Hematopoietic multipotent progenitor cell treated with erythropoietin and hydrocortisone succinate and interleukin-3 and kit ligand, for 17 days (in vitro differentiated cells): ENCODE measurements at places on chromosomes 3 and 15.

- no peak for DNase-seq
These were observed 532.2 kb downstream of the NTRK3 start for GRCh38 chr15:87724330-87724729.

- no peak for DNase-seq
These were observed 62.0 kb downstream of the DAPK2 start for GRCh38 chr15:63984331-63984730.

DNA sequence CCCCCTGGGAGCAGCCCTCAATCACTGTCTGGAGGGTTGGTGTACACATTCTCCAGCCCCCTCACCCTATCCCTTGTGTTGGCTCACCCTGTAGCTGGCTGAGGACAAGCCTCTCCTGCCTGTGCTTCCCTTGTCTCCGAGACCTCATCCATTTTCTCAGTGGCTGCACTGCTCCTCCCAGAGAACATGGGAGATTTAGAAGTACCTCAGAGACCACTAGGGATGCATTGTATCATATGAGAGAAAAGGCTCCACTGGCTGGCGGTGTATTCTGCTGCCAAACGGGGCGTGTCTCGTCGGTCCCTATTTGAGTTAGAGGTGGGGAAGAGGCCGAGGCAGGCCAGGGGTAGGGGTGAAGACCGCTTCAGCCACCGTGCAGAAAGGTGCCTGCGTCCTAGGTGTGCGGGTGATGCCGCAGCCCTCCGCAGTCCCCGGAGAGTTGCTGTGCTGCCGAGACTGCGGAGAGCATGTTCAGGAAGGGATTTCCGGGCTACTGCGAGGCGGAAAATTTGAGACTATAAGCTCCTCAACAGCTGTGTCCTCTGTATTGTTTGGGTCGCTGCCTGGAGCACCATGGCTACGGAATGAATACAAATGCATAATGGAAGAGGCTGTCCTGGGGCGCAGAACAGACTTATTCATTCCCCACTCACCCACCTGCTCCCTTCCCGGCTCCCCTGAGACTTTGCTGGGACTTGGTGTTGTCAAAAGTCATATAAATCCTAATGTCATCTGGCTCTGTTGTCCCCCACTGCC, 43.8 kb downstream of the SPSB4 start:
- no peak for DNase-seq

DNA sequence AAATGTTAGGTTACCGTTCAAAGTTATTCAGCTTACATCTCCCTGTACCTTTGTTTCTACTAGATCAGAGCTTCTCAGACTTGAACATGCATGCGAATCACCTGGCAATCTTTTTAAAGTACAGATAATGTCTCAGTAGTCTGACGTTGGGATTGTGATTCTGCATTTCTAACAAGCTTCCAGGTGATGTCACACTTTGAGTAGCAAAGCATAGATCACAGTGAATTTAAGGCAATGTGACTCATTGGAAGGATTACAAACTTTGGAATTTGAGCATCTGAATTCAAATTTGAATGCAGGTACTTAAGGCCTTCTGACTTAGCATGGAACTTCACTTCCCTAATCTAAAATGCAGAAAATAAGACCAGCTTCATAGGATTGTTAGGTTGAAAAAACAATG, 10.8 kb upstream of the ZMAT3 start:
- DNase-seq = no peak

GRCh38 chr15:67064607-67065530, 533 bp upstream of the SMAD3 start:
- DNase-seq = no peak

DNA sequence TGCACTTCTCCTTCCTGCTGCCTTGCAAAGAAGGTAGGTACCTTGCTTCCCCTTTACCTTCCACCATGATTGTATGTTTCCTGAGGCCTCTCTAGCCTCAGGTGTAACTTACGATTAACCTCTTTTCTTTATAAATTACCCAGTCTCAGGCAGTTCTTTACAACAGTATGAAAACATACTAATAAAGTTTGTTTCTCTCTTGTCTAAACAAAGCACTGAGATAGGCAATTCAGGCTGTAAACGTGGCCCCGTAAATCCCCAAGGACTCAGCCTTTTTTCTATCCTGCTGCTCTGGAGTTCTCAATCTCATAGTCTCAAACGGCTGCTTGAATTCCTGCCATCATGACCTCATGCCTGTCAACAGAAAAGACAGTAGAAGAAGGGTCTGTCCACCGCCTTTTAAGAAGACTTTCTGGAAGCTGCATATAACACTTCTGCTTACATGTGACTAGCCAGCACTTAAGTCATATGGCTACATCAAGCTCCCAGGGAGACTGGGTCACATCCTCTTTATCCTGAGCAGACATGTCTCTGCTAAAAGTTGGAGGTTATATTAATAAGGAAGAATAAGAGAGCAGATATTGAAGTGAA, 257.8 kb downstream of the EBLN2 start:
- DNase-seq = no peak

- DNase-seq = no peak
These were observed 5.9 kb upstream of the GRIP2 start for GRCh38 chr3:14546041-14546440.

- no peak for DNase-seq
These were observed 39.2 kb upstream of the BCL2A1 start for GRCh38 chr15:80010131-80010673.

DNA sequence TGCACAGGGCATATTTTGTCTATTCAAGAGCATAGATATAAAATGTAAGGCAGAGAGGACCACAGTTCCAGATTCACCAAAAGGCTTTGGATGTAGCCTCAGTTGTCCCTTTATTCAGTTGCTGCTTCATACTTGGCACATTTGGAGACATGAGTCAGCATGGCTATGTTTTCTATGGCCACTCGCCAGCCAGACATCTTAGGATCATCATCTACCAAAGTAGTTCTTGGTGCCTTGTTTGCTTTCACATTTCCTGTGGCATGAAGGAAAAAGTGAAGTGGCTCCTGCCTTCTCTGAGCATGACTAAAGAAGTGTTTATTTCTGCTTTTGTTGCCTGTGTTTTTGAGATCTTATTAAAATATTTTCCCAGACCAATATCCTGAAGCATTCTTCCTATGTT, 7.2 kb downstream of the SUSD5 start:
- no peak for DNase-seq

GRCh38 chr15:64438653-64439447, 21.5 kb upstream of the ZNF609 start:
- DNase-seq = no peak

GRCh38 chr15:71448688-71449114, 333.4 kb downstream of the THSD4 start:
- DNase-seq = peak; percentile 7

DNA sequence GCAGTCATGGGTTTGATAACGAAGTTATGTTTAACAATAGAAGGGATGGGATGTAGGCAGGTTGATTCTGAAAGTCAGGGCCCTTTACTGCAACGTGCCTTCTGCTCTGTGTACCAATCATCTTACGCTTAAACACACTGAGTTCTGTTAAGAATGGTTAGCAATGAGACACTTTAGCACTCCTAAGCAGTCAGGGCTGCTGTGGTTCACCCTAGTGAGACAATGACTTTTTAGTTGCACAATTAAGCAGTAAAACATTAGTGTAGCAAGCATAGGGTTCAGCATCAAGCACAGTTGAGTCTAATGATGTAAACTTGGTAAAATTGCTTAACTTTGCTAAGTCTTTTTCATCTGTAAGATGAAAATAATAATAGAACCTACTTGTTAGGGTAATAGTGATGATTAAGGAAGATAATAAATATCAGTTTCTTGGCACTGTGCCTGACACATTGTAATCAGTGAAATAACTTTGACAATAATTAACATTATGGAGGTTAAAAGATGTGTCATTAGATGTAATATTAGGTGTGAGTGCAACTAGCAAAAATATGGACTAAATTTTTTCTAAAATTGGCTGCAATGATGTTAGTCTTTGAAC, 484.2 kb upstream of the THBS1 start:
- no peak for DNase-seq

- DNase-seq = no peak
These were observed 73.8 kb downstream of the MB21D2 start for GRCh38 chr3:192843723-192844485.

DNA sequence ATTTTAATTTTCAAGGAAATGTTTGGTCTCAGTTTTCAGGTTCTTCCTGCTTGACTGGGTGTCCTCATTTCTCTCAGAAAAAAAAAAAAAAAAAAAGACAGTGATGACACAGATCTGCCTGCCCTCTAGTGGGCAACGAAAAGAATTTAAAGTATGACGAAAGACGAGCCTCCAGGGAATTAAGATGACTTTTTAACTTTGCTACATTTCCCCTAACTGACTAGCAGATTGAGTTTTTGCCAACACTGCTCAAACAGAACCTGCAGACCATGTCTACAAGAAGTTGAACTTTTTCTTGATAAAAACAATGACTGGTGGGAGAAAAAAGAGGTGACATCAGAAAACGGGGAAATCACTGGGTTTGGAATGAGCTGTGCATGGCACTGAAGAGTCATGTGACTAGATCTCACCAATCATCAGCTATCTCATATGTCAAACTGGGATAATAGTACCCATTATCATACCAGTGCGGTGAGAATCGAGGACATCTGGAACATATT, 40.8 kb downstream of the EOMES start:
- DNase-seq = no peak

DNA sequence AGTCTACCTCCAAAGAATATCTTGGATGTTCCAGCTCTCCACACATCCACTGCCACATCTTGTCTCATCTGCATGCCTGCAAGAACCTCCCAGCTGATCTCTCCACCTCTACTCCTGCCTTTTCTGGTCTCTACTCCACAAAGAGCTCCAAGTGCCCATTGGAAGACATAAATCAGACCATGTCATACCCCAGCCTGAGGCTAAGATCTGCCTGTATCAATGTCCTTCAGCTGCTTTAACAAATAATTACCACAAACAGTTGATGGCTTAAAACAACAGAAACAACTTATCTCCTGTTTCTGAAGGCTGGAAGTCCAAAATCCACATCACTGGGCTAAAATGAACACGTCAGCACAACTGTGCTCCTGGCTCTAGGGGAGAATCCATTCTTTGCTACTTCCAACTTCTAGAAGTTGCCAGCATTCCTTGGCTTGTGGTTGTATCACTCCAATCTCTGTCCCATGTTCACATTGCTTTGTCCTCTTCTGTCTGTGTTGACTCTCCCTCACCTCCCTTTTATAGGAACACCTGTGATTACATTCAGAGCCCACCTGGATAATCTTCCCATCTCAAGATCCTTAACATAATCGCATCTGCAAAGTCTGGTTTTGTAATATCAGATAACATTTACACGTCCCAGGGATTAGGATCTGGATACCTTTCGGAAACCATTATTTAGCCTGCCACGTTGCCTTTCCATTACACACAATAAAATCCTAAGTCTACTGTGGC, 17.0 kb upstream of the LMCD1 start:
- DNase-seq = no peak

- DNase-seq = peak; percentile 64
These were observed 24.6 kb upstream of the SACM1L start for GRCh38 chr3:45664578-45664977.
